AG08396 (cell line): ENCODE measurements at places on chromosomes 13 and 19.

DNA sequence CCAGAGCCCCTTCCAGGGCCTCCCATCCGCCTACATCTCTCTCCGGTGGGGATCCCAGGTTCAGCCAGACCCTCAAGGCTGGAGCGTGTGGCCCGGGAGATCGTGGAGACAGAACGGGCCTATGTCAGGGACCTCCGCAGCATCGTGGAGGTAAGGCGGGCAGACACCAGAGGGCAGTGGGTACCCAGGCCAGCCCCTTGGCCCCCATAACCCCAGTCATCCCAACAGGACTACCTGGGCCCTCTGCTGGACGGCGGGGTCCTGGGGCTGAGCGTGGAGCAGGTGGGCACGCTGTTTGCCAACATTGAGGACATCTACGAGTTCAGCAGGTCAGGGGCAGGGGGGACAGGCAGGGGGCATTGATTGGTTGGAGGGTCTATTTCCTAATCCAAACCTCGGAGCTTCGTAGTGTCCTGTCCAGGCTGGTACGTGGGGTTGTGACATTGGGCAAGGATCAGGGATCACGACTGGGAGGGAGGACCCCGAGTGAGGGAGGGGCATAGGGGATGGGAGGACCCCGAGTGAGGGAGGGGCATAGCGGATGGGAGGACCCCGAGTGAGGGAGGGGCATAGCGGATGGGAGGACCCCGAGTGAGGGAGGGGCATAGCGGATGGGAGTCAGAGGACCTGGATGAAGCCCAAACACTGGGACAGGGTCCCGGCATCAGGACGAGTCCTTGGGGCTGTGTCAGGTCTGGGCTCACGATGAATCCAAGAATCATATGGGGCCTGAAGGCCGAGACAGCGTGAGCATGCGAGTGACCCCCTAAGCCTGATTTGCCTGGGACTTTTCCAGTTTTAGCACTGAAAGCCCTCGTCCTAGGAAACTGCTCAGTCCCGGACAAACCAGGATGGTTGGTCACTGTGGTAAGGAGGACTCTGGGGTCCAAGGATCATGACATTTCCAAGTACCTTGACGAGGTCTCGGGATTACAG, 2.9 kb downstream of the PLEKHG2 start:
- no peak for DNase-seq

- DNase-seq, result peak; percentile 81
Observed at GRCh38 chr19:1453525-1454364, 3.8 kb downstream of the APC2 start.

GRCh38 chr19:40217934-40218890, at the start of gene TTC9B:
Gene TTC9B, minus strand, starts transcription at chr19:40218384. Its CDS starts 3 bp downstream, at chr19:40218381.
- peak; percentile 81 for DNase-seq

DNA sequence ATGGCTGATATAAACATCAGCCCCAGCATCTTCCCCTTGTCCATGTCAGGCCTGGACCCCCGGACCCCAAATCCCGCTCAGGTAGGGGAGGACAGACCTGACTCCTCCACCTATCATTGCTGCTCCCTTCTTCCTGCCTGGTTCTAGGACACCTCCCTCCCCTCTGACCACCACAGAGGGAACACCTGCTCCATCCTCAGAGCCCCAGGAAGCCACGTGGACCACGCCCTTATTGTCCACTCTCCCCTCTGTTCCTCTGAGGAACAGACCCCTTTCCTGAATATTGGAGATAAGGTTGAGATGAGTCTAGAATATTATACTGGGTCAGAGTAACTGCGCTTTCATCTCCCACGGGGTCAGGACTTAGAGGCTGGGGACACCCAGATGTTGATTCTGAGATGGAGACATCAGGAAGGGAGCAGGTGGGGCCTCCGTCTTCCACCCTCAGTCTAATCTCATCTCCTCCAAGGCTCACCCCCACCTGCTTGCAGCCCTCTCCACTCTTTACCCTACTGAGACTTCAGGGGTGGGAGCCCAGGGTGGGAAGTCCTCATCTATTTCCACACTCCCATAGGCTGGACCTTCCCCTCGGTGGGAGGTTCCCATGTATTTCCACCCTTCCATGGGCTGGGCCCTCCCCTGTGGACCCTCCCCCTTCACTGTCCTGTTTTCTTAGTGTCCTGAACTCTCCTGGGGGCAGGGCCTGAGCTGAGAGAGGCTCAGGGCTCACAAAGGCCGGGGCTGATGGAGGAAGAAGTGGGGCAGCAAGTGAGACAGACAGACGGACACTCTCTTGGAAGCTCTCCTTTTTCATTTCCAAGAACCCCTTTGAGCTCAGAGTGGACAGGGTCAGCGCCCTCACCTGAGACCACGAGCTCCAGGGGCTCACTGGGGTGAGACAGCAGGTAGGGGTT, 2.7 kb downstream of the LILRA4 start:
- no peak for DNase-seq

- no peak for DNase-seq
Observed at GRCh38 chr19:35204799-35205732, 23.5 kb downstream of the FAM187B start.

- DNase-seq, result no peak
Observed at GRCh38 chr13:52048516-52048915, 24.0 kb downstream of the UTP14C start.

DNA sequence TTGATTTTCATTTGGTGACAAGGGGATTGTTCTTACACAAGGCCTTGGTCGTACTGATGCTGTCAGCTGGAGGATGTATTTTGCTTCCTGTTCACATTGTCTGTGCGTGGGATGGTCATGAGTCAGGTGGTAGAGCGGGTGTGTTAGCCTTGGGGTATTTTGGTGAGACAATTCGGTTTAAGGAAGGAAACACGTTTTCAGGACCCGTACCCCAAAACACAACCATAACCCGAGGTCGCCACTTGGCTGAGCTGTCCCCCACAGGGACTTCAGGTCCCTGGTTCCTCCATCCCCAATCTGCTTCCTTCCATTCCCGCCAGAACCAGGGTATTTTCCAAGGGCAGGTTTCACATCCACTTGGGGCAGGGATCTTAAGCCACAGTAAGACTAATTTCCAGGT, 15.0 kb downstream of the MYO9B start:
- no peak for DNase-seq

DNA sequence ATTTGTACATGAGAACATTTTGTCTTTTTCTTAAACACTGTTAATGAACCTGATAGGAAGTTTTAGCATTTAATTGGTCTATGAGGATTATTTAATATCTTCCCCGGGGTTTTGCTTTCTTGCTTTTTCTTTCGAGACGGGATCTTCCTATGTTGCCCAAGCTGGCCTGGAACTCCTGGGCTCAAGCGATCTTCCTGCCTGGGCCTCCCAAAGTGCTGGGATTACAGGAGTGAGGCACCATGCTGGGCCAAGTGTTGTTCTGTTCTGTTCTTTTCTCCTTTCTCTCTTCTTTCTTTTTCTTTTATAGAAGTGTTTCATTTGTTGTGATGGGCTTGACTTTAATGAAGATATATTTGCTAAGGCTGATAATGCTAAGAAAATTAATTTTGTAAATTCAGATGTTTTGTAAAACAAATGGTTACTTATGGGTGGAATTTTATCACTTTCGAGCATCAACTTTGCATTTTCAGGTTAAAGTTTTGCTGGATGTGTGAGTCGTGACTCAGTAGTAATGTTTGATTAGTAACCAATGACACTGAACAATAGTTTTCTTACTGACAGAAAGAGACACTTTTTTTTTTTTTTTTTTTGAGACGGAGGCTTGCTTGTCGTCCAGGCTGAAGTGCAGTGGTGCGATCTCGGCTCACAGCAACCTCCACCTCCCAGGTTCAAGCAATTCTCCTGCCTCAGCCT, 2.2 kb downstream of the PAN3 start:
- DNase-seq, result no peak

DNA sequence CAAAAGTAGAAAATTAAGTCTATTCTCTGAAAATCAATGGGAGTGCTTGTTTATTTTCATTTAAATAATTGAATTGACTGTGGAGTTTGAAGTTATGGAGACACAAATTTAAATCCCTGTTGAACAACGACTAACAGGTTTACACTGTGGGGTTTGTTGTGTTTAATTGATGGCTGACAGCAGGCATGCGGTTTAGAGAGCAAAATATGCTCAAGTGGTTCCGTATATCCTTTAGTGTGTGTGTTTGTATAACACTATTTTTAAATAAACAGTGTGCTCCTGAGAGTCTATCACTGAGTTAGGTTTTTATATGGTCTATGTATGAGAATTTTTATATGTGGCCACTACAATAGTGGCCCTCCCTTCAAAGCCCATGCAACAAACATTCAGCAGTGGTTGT, 332.0 kb downstream of the GPC6 start:
- DNase-seq, result no peak

- DNase-seq, result peak; percentile 76
Observed at GRCh38 chr13:30569901-30570576, 47.7 kb upstream of the USPL1 start.

- DNase-seq, result peak; percentile 9
Observed at GRCh38 chr13:25292301-25292700, 5.0 kb upstream of the MTMR6 start.

DNA sequence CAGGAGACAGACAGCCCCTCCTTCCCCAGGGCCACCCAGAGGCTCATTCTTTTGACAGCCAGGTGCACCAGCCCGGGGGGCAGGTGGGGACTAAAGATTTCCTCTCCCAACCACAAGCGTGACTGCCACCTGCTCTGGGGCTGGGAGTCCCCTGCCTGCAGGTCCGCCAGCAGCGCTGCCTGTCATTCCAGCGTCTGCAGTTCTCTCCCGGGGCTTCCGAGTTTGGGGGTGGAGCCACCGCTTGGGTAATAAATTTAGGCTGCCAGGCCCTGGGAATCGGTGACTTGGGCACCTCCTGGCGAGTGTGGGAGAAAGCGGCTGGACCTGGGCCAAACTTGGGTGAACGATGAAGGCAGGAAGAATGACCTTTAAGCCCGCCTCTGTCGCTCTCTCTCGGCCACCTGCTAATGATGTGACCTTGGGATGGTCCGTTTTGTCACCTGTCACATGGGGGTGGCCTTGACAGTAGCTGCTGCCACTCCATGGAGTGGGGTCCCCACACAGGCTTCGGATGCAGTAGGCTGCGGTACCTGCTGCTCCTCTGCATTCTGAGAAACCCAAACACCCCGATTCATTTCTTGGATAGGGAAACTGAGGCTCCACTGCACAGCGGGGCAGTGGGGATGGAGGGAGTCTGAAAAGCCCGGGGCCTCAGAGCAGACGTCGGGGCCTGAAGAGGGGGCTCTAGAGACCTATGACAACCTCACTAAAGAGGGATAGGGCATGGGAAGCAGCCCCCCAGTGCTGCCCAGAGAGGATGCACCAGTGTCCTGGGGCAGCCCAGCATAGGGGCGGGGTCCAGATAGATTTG, 12.8 kb downstream of the FUT6 start:
- peak; percentile 59 for DNase-seq

DNA sequence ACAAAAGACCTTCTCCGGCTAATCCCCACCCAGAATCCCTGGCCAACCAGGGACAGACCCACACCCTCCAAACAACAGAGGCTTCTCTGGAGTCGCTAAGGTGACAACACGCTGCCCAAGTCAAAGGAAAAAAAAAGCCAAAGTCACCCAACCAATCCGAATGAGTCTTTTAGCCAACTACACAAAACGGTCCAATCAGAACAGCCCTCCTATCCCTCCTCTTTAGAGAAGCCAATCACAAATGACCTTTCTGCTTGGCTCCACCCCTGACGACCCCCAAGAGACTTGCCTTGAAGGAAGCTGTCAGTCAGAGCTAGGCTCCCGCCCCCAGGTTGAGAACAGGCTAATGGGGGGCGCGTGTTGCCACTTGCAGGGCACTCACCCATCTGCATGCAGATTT, 6.6 kb upstream of the FBXW9 start:
- peak; percentile 83 for DNase-seq

DNA sequence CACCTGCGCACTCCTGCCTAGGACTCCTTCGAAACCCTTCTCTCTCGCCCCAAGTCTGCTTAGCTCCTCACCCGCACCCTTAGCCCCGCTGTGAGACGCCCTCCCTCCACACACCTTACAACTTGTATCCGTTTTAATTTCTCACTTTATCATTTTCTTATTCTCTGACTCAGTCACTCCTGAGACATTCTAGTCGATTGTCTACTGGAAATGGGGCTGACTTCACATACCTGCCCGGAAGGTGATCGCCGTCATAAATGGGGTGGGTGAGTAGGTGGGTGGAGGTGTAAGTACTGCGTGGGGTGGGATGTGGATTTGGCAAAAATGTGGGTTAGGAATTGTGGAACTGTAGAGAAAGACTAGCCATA, 714 bp downstream of the NDFIP2 start:
- no peak for DNase-seq

- no peak for DNase-seq
Observed at GRCh38 chr19:16112778-16113177, 1.1 kb downstream of the RAB8A start.

DNA sequence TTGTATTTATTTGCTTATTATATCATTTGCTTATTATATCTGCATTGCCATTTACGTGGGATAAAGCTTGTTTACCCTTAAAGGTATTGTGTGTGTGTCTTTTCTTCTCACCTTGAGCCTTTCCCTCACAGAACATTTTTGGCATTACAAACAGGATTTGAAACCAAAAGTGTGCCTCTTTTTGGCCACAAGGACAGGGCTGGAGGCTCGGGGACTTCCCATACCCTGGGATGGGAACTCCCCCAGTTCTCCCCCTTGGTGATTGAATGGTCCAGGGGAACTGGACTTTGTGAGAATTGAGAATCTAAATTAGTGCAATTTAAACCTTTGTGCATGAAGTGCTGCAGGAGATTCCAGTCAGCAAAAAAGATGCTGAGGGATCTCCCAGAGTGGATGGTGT, 2.4 kb upstream of the ZNF506 start:
- DNase-seq, result no peak

- DNase-seq, result no peak
Observed at GRCh38 chr13:61728471-61728870, 312.8 kb upstream of the PCDH20 start.

GRCh38 chr19:45528149-45528743, 21.0 kb downstream of the VASP start:
- DNase-seq, result peak; percentile 43

DNA sequence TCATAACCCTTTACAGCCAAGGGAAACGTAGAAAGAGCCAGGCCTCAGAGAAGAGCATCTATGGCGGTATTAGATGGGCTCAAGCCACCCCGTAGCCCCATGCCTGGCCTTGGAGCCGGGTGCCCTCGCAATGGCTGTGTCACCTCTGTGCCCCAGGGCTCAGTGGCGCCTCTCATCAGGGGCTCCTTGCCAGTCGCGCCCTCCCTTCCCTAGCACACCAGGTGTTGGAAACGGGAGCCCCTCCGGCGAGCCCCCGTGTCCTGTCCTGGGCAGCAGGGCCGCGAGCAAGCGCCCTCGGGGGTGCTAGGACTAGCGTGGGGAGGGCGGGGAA, 453 bp downstream of the ZNF256 start:
- peak; percentile 7 for DNase-seq

DNA sequence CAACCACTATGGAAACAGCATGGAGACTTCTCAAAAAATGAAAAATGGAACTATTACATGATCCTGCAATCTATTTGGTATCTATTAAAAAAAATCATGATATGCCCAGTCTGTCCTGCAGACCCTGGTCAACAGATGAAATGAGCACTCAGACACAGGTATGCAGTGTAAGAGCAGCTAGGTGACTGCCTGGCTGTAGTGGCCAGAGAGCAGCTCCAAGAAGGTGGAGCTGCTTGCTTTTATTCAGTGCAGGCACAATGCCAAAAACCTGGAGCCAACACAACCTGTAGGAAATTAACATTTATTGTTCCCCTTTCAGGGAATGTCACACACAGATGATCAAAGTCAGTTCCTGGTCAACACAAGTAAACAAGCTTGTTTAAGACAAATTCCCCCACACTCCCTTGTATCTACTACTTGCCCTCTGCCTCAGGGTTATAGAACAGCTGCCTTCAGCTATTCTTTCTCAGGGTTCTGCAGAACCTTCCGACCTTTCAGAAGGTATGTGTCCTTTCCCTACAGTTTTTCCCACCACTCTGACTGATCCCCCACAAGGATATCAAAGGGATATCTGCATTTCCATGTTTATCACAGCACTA, 933.7 kb upstream of the SLITRK5 start:
- no peak for DNase-seq

GRCh38 chr19:51550848-51551672, 19.6 kb upstream of the SIGLEC6 start:
- DNase-seq, result no peak
